ENCODE measurements at places on chromosomes 7 and 10. TPM values are rescaled to one million over a fixed set of nuclear protein-coding genes. Genes with fewer than 3 reads are reported as not detected.

CLCN1 gene
- not detected for total RNA-seq

RASA4B gene
- total RNA-seq = 7.4 TPM

AKR1E2 gene
- total RNA-seq = 1.7 TPM

GPR15LG gene
- not detected for total RNA-seq

HTR5A gene
- total RNA-seq = not detected

CCDC6 gene
- 38.0 TPM for total RNA-seq

GFRA1 gene
- 41.8 TPM for total RNA-seq

ZCCHC24 gene
- 88.3 TPM for total RNA-seq

SDK1 gene
- 5.4 TPM for total RNA-seq

WNT8B gene
- total RNA-seq = not detected

PRSS37 gene
- not detected for total RNA-seq

GPR37 gene
- 43.7 TPM for total RNA-seq

BLOC1S2 gene
- 23.7 TPM for total RNA-seq

SMO gene
- 41.6 TPM for total RNA-seq

PRPF18 gene
- 19.2 TPM for total RNA-seq

PLCE1 gene
- total RNA-seq = 7.0 TPM

LIPM gene
- total RNA-seq = not detected

OGDHL gene
- total RNA-seq = 1.7 TPM

CFAP43 gene
- total RNA-seq = not detected

C7orf33 gene
- total RNA-seq = not detected

PTN gene
- 83.0 TPM for total RNA-seq

MMD2 gene
- not detected for total RNA-seq

DOCK4 gene
- total RNA-seq = 44.9 TPM

LMOD2 gene
- total RNA-seq = not detected

PSD gene
- 0.99 TPM for total RNA-seq
